ENCODE measurements at places on chromosomes 1 and 21.

GRCh38 chr21:41245509-41246135 lies 71.0 kb upstream of the FAM3B start:
- no peak for DNase-seq

DNA sequence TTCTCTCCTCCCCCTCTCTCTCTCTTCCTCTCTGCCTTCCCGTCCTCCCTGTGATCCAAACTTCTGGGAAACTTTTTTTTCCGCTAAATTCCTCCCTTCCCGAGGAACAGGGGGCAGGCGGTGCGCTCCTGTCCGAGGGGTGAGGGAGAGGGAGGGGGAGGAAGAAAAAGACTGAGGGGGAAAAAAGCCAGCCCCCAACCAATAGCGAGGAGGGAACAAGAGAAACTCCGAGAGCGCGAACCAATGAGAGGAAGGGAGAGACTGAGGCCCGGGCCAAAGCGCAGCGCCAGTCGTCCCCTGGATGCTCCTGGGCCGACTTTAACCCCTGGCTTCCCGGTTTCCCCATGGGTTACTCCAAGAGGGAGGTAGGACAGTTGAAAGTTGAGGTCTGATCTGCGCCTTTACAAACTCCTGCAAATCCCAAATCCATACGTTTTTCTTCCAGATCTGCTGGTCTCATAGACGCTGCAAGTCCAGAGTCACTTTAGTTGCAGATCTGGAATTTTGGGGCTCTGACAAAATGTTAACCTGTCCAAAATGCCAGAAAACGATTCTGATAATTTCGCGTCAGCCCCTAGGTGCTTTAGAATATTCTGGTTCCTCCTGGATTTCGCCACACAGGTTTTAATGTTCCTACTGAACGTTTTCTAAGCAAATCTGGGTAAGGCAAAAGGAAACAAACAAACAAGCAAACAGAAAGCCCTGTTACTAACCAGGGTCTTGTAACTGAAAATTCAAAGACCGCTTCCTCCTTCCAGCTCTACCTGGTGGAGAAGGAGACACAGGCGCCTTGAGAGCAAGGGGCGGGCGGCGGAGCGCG lies at the start of gene TBX15:
TSS of gene TBX15 (minus strand) at position 158 of the 820 bp plus-strand sequence. CDS start 548 bp downstream, outside the sequence.
- no peak for DNase-seq

GRCh38 chr1:227391879-227392278 lies 73.6 kb upstream of the CDC42BPA start:
- no peak for DNase-seq

DNA sequence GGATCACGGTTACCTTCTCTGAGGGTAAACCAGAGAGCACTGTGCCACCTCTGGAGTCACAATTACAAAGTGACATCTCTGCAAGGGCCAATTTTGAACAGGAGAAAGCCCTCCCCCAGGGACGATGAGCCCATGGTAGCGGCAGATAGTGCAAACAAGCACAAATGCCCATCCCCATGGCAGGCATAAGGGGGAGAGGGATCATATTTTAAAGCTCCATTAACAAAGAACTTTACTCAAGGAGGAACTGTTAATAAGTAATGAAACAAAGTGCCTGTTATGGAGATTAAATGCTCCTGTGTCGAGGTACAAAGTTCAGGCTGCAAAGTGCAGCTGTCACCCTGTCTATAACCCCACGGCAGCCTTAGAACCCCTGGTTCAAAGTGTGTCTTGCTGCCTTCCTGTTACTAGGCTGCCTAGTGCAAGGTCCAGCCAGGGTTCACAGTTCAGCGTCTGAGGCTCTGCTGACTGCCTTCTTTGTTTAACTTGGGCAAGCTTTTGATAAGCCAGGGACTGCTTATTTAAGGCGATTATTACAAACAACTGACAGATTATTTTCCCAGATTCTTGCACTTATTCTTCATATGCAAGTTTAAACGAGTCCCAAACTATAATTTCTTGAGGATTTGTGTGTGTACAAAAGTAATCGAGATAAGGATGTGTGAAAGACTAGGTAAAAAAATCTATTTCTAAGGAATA lies 75.7 kb upstream of the NRIP1 start:
- DNase-seq = no peak

- peak; percentile 44 for DNase-seq
Measured at GRCh38 chr1:108561689-108562326, 1.9 kb downstream of the EEIG2 start.

GRCh38 chr1:178639326-178639725 lies 85.7 kb upstream of the RALGPS2 start:
- DNase-seq = no peak

GRCh38 chr1:181501612-181502011 lies 18.3 kb downstream of the CACNA1E start:
- DNase-seq = no peak

All from M059J (cell line).